ENCODE measurements at places on chromosomes 3 and 15.

DNA sequence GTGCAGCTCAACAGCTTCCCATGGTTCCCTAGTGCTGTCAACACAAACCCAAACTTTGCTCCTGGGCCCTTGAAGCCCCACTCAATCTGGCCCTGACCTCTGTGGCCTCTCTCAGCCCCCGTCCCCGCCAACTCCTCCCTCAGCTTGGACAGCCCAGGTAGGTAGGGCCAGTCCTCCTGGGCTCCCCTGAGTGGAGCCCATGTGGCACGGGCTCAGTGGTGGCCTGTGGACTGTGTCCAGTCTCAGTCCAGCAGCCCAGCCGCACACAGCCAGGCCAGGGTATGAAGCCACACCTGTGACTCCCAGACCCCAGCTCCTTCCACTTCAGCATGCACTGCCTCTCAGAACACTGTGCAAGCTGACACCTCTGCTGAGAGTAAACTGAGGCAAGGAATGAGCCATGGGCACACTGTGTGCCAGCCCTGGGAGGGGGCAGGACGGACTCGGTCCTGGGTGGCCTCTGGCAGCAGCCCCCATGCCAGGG is 11.5 kb downstream of the PLXND1 start:
- DNase-seq: no peak

GRCh38 chr3:141960731-141961130 is 84.3 kb downstream of the ATP1B3 start:
- no peak for DNase-seq

DNA sequence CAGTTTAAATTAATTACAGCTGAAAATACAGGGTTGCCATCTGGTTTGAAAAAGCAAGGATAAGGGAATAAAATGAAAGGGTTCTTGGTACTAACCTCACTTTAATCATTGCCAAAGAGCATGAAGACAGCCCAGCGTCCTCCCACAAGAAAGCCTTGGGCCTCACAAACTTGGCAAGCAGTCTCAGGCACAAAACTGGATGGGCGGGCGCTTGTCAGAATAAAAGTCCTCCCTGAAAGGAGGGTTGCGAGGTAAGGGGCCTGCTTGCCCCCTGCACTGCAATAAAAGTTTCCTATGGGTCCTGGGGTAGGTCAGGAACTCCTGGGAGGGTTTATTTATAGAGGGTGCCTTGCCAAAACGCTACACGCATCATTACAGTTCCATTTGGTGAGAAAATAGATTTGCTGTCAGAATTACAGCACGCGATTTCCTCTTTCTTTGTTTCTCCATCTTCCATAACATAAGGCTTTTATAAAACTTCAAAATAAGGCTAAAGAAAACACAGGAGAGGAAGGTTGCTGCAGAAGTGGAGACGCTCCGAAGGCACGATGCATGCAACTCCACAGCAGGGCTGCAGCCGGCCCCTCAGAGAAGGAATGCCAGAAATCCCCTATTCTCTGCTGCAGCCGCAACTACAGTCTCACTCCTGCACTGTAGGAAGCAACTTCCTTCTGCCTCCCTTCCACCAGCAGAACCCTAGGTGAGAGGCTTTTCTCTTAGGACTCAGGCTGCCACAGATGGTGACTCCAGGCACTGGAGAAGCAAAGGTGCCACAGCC is 61.3 kb downstream of the VGLL4 start:
- DNase-seq: peak; percentile 94

GRCh38 chr3:124859025-124859424 is 28.1 kb downstream of the ITGB5 start:
- no peak for DNase-seq

GRCh38 chr15:100877551-100877950 is 2.1 kb upstream of the ALDH1A3 start:
- DNase-seq: no peak

GRCh38 chr3:142429582-142429981 is 18.3 kb downstream of the XRN1 start:
- DNase-seq: no peak

DNA sequence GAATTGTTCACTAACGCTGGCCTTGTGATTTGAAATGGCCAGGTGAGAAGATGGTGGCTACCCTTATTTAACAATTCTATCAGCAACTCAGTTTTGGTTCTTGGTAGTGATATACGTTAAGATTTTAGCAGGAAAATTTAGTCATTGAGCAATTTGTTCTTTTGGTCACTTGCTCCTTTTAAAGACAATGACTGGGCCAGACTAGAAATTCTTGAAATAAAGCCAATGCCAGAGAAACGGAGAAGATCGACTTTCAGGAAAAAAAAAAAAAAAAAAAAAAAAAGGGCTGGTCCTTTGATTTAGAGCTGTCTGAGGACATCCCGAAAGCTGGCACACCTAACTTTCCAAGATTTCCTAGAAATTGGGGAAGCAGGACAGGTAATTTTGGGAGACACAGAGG is 178.5 kb downstream of the FNDC3B start:
- DNase-seq: no peak

DNA sequence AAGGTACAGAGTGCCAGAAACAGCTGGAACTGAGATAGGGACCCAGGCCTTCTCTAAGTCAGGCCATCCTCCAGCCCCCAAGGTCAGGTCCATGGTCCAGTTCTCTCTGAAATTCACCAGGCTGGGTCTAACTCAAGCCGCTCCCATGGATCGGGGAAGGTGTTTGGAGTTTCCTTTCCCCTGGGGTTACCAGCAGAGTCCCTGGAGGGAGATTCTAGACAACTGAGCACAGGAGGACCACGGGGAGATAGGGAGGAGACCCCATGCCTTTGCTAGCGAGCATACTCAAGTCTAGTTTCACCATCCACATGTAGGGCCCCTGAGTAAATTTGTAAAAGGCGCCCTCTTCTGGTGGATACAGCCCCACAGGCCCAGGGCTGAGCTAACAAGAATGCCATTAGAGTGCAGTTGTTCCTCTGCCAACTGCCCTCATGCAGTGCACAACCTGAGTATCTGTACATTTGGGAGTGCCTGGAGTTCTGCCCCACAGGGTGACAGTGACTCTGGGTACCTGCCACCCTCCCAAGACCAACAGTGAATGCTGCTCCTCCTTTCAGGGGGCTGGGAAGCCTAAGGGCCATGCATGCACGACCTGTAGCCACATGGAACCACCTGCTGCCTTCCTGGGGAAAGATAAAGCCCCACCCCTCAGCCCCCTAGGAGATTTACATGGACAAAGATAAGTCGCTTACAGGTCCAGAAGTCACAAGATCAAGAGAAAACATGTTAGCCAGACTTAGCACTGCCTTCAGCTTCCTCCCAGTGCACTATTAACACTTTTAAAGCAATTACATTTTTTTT is 89.0 kb downstream of the IQSEC1 start:
- peak; percentile 82 for DNase-seq

DNA sequence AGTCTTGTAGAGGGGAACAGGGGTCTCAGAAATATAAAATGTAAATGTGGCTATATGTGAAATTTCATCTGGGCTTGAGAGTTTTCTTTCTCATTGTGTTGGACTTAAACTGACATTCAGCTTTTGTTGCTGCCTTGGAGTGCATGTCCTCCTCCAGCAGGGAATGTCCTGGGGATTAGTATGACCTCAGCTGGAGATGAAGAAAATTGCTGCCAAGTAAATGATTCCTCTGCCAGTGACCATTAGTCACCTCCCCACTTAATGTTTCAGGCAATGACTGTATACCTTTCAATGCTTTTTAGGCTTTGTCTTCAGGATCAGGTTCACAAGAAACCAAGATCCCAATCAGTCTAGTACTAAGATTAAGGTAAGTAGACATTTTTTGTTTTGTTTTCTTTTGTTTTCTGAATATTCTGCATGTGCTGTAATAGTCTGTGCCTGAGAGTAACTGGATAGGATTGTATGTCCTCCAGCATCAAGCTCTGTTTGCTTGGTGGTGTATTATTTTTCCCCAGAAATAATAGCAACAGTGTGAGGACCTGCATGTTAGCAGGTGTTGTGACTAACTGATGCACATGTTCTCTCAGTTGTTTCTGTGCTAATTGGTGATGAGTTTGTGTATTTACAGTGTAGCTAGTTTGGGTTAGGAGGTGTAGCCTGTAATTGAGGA is 18.1 kb upstream of the SLC22A13 start:
- no peak for DNase-seq

GRCh38 chr15:65377105-65377975 is 462 bp downstream of the IGDCC3 start:
- DNase-seq: peak; percentile 45

- peak; percentile 36 for DNase-seq
Measured at GRCh38 chr3:47577583-47578118, 1.0 kb downstream of the CSPG5 start.

GRCh38 chr3:94076055-94076454 is 13.2 kb downstream of the NSUN3 start:
- DNase-seq: no peak

- peak; percentile 39 for DNase-seq
Measured at GRCh38 chr3:12178091-12178820, 19.5 kb upstream of the TIMP4 start.

DNA sequence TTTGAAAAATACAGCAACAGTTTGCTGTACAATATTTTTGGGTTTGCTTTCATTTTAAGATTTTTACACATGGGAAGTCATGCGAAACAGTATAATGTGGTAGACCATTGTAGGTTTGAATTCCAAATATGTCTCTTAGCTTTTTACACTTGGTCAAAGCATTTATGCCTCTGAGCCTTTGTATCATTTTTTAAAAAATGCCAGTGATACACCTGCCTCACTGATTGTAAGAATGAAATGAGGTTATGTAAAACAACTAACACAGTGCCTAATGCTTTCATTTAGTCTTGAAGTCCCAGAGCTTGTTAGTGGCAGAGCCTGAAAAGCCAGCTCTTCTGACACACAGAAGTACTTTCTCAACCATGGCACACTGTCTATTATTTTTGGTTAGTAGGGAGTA is 202.0 kb downstream of the UBE2E2 start:
- no peak for DNase-seq

- DNase-seq: no peak
Measured at GRCh38 chr3:4581920-4582611, 88.9 kb downstream of the ITPR1 start.

- no peak for DNase-seq
Measured at GRCh38 chr15:49134683-49135341, 20.6 kb downstream of the COPS2 start.
